HFFc6 (cell line): ENCODE measurements at places on chromosomes 5 and 9. TPM values are rescaled to one million over a fixed set of nuclear protein-coding genes. Genes with fewer than 3 reads are reported as not detected.

DNA sequence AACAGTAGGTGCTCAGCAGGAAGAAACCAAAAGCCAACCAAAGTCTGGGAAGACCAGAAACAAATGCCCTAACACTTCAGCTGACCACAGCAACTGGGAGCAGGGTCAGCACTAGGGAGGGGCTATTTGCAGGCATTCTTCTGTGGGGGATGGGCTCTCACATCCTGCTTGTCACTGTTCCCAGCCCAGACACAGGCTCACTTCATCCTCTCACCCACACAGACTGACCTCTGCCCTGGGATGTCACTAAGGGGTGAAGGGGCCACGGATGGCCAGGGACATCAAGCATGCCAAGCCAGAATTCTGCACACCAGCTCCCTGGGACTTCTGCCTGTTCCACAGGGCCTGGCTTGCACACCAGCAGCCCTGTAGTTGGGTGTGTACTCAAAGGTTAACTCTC lies 28.7 kb downstream of the GFRA3 start:
- H3K36me3 ChIP-seq = no peaks in the 10 kb centered on the region
- no peaks in the 10 kb centered on the region for H3K4me1 ChIP-seq

DNA sequence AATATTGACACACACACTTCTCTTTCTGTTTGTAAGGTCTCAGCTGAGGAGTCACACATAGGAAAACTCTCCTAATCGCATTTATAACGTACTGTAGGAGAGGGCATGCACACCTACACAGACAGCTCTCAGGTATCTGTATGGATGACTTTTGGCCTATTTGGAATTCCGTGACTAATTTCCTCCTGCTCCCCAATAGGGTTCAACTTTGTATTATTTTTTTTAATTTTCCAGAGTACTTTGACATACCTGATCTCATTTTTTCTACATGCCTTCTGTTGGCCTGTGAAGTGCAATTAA lies 195.9 kb downstream of the ARHGAP26 start:
- no peak overlapping the region for H3K4me3 ChIP-seq
- no peaks in the 10 kb centered on the region for H3K36me3 ChIP-seq
- H3K27me3 ChIP-seq = no peaks in the 10 kb centered on the region; the same call in 1 of the 2 replicates

GRCh38 chr9:130283539-130284248 lies 18.1 kb downstream of the HMCN2 start:
- H3K36me3 ChIP-seq = no peaks in the 10 kb centered on the region
- no peak for DNase-seq
- no peak overlapping the region for H3K27ac ChIP-seq
- no peak overlapping the region for H3K4me3 ChIP-seq
- H3K27me3 ChIP-seq = peaks cover 60% of the 10 kb centered on the region

DNA sequence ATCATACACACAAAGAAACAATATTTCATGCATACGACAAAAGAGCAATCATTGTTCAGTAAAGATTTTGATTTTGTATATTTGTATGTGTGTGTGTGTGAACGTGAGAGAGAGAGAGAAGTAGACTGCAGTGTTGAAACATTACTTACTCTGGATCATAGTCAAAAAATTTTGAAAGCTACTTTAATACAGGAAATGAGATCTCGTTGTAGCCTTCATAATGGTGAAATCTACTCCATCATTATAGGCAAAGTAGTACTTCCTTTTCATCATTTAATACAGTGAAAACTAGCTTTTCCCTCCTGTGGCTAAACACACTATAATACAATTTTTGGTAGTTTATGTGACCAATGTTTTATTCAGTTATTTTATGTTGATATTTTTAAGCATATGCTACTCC lies 1427.7 kb upstream of the C9orf72 start:
- no peaks in the 10 kb centered on the region for H3K4me1 ChIP-seq
- no peak overlapping the region for H3K27ac ChIP-seq
- H3K36me3 ChIP-seq = no peaks in the 10 kb centered on the region
- H3K4me3 ChIP-seq = no peak overlapping the region

DNA sequence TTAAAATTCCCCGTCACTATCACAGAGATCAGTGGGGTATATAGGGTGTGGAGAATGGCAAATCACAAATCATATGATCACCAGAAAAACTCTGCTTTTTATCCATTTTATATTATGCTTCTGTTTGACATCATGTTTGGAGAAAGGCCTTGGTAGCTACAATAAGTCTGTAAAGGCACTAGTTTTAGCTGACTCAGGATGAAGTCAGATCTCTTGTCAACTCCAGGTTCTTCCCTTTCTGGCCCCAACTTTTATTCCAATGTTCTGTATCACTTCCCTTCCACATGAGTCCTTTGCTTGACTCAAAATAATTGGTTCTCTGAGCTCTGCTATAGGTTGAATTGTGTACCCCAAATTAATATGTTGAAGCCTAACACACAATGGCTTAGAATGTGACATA lies 484.9 kb downstream of the PTPRD start:
- peak; percentile 43 for DNase-seq
- no peaks in the 10 kb centered on the region for H3K27me3 ChIP-seq
- peaks cover 30% of the 10 kb centered on the region; the same call in 1 of the 2 replicates for H3K4me1 ChIP-seq

DNA sequence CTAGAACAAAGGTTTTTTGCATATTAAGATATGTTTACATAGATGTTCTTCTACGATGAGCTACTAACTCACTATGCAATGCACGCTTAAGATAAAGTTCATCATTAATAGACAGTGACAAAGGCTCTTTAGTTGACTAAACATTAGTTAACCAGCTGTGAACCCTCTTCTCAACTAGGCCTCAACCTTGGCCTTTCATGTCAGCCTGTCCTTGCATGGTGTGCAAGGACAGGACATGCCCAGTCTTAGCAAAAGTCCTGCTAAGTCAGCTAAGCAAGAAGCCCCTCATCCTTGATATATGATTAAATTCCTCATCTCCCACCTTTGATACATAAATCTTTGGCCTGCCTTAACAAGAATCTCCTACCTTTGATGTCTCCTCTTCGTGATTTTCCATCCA lies 50.9 kb downstream of the PLPP1 start:
- H3K27me3 ChIP-seq = no peaks in the 10 kb centered on the region
- H3K27ac ChIP-seq = no peak overlapping the region
- H3K4me1 ChIP-seq = peaks cover 32% of the 10 kb centered on the region
- no peaks in the 10 kb centered on the region for H3K36me3 ChIP-seq
- no peak overlapping the region for H3K4me3 ChIP-seq

DNA sequence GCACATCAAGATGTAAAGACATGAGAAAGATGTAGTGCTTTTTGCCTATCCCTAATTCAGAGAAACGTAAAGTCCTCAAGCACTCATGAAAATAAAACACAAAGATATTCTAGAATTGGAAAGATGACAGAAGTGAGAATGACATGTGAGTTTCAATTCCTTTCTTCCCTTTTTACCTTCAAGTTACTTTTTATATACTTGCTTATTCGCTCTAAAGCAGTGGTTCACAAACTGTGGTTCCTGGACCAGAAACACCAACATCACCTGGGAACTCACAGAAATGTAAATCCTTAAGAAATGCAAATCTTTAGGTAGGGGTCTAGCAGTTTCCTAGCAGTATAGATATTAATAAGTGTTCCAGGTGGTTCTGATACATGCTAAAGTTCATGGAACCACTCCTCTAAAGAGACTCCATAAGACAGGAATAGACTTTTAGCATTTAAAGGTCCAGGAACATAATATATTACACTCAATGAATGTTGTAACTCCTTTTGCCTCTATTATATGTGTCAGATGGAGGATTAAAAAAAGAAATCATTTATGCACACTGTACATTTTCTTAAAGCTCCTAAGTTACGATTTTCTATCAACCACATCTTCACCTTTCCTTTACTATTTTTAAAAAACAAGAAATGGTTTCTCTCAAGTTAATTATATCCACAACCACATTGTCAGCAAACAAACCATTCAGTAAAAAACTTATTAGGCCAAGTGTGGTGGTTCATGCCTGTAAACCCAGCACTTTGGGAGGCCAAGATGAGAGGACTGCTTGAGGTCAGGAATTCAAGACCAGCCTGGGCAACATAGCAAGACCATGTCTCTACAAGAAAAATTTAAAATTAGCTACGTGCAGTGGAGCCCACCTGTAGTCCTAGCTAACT lies 39.9 kb downstream of the ERP44 start:
- no peak for DNase-seq
- H3K4me3 ChIP-seq = no peak overlapping the region
- H3K27ac ChIP-seq = no peak overlapping the region
- H3K36me3 ChIP-seq = 0 out of 2 replicates have a peak, but pooled peaks cover 7% of the 10 kb centered on the region

DNA sequence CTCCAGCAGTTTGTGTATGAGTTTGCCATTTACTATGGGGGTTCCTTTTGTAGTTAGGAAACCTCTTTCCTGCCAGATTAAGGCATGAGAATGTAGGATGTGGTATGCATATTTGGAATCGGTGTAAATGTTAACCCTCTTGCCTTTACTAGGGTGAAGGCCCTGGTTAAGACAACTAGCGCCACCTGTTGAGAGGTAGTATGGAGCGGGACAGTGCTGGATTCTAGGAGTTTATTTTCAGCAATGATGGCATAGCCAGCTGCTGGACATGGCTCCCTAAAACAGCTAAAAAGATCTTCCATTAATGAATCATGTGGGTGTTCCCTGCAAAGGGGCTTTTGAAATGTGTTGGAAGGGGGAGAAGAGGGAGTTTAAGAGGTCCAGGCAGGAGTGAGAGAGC lies 30.7 kb upstream of the GPX3 start:
- peaks cover 5% of the 10 kb centered on the region; the same call in 1 of the 2 replicates for H3K36me3 ChIP-seq
- H3K4me1 ChIP-seq = no peaks in the 10 kb centered on the region
- H3K27me3 ChIP-seq = no peaks in the 10 kb centered on the region; the same call in none of the 2 replicates
- no peak overlapping the region for H3K4me3 ChIP-seq
- no peak for DNase-seq
- no peak overlapping the region for H3K27ac ChIP-seq

DNA sequence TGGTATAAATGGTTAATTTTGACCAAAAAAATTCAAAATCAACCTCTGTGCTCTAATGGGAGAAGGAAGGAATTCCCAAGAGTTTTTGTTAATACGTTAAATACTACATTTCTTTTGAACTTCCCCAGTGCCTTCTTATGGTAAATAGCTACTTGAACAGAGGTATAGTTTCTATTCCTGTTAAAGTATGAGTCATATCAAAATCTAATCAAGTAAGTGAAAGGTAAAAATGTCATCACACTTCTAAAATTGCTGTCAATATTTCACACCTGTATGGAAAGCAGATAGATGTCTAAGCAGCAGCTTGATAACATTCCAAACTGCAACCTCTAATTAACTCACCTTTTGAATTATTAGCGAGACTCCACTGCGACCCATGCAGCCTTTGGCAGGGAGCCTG lies 214.1 kb upstream of the MEF2C start:
- no peaks in the 10 kb centered on the region for H3K4me1 ChIP-seq
- no peak for DNase-seq
- H3K27me3 ChIP-seq = no peaks in the 10 kb centered on the region; the same call in 1 of the 2 replicates
- H3K36me3 ChIP-seq = no peaks in the 10 kb centered on the region
- H3K4me3 ChIP-seq = no peak overlapping the region
- H3K27ac ChIP-seq = no peak overlapping the region

DNA sequence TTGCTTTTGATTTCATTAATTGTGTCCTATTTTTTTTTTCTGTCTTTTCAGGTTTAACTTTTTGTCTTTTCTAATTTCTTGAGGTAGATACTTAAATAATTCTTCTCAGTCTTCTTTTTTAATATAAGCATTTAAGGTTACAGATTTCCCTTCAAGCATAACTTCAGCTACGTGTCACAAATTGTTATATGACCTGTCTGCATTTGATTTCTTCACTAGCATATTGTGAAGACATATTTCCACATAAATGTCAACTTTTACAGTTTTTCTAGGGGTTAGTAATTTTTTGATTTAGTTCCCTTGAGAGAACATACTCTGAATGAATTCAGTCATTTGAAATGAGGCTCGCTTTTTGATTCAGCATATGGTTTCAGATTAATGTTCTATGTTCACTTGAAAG lies 35.6 kb downstream of the RASA1 start:
- no peaks in the 10 kb centered on the region; the same call in none of the 2 replicates for H3K27me3 ChIP-seq
- no peak for DNase-seq
- H3K36me3 ChIP-seq = peaks cover 56% of the 10 kb centered on the region
- peak overlapping the region; percentile 7; the same call in 1 of the 2 replicates for H3K4me3 ChIP-seq
- peaks cover 89% of the 10 kb centered on the region for H3K4me1 ChIP-seq

GRCh38 chr5:88550736-88551135 lies 282.1 kb upstream of the TMEM161B start:
- H3K4me1 ChIP-seq = no peaks in the 10 kb centered on the region
- H3K36me3 ChIP-seq = no peaks in the 10 kb centered on the region
- no peak overlapping the region for H3K4me3 ChIP-seq
- H3K27ac ChIP-seq = no peak overlapping the region
- no peak for DNase-seq
- H3K27me3 ChIP-seq = no peaks in the 10 kb centered on the region

- H3K27me3 ChIP-seq = no peaks in the 10 kb centered on the region; the same call in 1 of the 2 replicates
- H3K36me3 ChIP-seq = no peaks in the 10 kb centered on the region
- DNase-seq = no peak
Measured at GRCh38 chr9:82308836-82309235, 320.3 kb downstream of the SPATA31D1 start.

DNA sequence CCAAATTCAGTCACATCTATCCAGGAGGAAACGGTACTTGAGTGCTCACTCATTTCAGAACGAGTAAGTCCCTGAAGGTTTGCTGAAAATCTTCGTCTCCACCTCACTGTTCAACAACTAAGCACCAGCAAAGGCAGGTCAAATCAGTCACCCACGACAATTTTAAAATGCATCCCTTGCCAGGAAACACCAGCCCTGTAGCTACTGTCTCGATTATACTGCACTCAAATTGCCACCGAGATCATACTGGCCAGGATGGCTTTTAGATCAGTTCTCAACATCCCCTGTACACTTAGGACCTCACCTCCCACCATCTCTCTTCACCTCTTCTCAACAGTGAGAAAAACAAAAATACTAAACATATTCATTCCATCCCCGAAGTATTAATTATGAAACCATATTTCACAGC lies 298.6 kb downstream of the AGTPBP1 start:
- no peak overlapping the region for H3K4me3 ChIP-seq
- H3K27ac ChIP-seq = no peak overlapping the region
- no peaks in the 10 kb centered on the region for H3K27me3 ChIP-seq
- no peak for DNase-seq

GRCh38 chr5:177495243-177496060 lies 2.0 kb downstream of the PDLIM7 start:
- peaks cover 64% of the 10 kb centered on the region for H3K4me1 ChIP-seq
- H3K27me3 ChIP-seq = peaks cover 7% of the 10 kb centered on the region
- peak overlapping the region; percentile 94 for H3K4me3 ChIP-seq
- peak overlapping the region; percentile 87 for H3K27ac ChIP-seq

ZDHHC11B gene
- not detected in 3 replicates for total RNA-seq

CDC20B gene
- total RNA-seq = 0.12 TPM in 2 of 3 replicates, not detected in the other

TDRD7 gene
- 7.7 to 9.8 TPM (median 8.2 TPM) in 3 replicates for total RNA-seq

PCDHB11 gene
- 0.31 to 0.56 TPM (median 0.50 TPM) in 3 replicates for total RNA-seq

MAMDC4 gene
- total RNA-seq = 2.7 to 3.3 TPM (median 3.3 TPM) in 3 replicates

MLANA gene
- total RNA-seq = not detected in 3 replicates

GNA14 gene
- total RNA-seq = 0.07 TPM in 1 of 3 replicates, not detected in the others
